Stimulated activated CD8-positive, alpha-beta memory T cell treated with anti-CD3 and anti-CD28 coated beads, Interleukin-7, amount 100 ng/mL, for 48 hours (primary cell): ENCODE measurements at places on chromosomes 16 and 17.

DNA sequence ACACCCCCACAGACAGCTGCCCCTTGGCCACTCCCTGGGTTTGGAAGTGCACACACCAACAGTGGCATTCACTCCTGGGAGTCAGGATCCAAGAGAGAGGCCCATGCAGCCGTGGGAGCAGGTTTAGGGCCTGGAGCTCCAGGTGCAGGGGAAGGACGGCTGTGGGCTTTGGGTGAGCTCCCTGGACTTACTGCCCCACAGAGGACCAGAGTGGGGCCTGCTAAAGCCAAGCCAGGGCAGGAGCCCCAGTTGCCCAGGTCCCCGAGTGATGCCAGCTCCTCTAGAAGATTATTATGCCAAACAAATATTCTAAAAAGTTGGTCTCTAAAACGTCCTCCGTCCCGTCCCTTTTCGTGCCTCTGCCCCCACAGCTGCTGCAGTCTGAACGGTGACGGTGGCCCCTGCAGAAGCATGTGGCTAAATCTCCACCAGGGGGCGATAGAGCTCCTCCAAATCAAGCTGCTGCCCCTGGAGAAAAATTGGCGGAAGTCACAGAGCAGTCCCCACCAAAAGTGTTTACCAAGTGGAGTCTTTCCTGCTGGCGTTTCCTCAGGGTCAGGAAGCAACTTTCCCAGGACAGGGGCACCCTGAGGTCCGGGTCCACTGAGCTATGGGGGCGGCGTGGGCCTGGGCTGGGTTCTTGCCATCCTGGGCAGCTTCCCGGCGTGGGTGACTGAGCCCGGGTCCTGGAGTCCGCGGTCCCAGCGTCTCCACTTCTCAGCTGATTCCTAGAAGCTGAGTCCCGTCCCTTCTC, 4.2 kb downstream of the ARMC7 start:
- peak; percentile 64 for DNase-seq

- no peak for DNase-seq
Measured at GRCh38 chr17:77736199-77736585, 222.3 kb upstream of the TNRC6C start.

- no peak for DNase-seq
Measured at GRCh38 chr16:9225527-9226316, 134.3 kb downstream of the HAPSTR1 start.

GRCh38 chr17:5019475-5019956, 15.7 kb downstream of the SLC52A1 start:
- DNase-seq, result peak; percentile 46

GRCh38 chr17:27512031-27512430, 55.8 kb downstream of the KSR1 start:
- no peak for DNase-seq

GRCh38 chr17:77721846-77722160, 236.7 kb upstream of the TNRC6C start:
- DNase-seq, result no peak

GRCh38 chr16:8751481-8752311, 45.7 kb downstream of the TMEM186 start:
- DNase-seq, result no peak

- DNase-seq, result no peak
Measured at GRCh38 chr17:59669411-59669810, 37.8 kb downstream of the PTRH2 start.

- no peak for DNase-seq
Measured at GRCh38 chr17:27522028-27522635, 65.9 kb downstream of the KSR1 start.
